ENCODE measurements at places on chromosomes 4 and X.

DNA sequence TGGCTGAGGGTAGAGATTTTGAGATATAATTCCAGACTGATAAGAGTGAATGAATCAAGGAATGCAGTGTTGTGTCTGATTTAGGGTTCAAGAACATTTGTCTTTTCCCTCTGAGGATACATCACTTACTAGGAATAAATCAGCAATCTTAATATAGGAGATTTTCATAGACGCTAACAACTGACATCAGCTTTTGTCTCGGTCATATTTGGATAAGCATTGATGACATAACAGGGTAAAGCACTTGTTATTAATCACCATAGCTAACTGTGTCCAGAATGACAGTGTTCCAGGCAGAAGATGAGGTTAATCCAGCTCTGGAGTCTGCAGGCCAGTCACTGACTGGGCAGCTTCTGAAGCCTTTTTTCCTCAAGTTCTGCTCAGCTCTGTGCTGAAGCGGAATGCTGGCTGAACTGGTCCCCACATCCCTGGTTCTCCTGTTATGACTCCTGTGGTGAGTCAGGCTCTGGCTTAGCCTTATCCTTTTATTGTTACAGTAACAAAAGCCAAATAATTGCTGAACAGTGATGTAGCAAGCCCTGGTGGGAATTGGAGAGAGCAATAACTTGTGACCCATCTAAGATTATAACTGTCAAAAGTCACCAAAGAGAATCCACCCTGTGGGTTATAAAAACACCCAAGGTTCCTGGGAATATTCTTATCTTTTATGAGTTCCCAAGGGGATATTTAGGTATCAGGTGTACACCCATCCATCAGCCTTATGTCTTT, 41.8 kb downstream of the FNIP2 start:
- DNase-seq, result no peak

GRCh38 chr4:141955696-141956095, 319.3 kb downstream of the IL15 start:
- no peak for DNase-seq

GRCh38 chr4:2819244-2820215, 24.1 kb upstream of the ADD1 start:
- DNase-seq, result no peak

DNA sequence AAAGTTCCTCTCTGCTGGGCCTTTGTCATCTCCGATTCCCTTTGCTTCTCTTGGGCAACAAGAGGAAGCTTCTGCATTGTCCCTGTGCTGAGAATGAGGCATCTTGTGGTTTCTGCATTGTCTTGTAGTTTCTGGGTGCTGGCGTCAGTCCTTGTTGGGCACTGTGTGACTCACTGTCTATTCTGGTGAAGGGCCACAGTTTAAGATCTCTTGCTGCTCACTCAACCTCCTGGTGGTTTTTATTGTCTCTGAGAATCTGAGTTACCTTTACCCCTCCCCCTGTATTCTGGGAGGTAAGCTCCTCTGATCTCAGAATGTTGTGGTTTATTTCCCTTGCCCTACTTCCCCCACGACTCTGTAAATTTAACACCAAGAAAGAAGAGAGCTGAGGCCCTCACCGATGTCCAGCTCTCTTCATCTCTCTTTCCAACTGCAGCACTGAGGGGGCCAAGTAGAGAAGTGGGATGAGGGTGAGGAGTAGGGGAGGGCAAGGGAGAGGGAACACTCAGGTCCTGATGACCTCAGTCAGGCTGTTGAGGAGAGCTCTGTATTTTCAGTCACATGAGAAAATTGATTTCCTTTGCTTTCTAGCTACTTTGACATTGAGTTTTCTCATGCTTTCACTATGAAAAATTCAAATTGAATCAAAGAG, 441.6 kb upstream of the PITX2 start:
- DNase-seq, result peak; percentile 45

GRCh38 chrX:56788717-56789122, 59.7 kb downstream of the NBDY start:
- DNase-seq, result no peak

- DNase-seq, result no peak
These were observed 1624.7 kb downstream of the ARAP2 start for GRCh38 chr4:34619531-34620162.

GRCh38 chr4:185637163-185637875, 102.0 kb upstream of the PDLIM3 start:
- no peak for DNase-seq

DNA sequence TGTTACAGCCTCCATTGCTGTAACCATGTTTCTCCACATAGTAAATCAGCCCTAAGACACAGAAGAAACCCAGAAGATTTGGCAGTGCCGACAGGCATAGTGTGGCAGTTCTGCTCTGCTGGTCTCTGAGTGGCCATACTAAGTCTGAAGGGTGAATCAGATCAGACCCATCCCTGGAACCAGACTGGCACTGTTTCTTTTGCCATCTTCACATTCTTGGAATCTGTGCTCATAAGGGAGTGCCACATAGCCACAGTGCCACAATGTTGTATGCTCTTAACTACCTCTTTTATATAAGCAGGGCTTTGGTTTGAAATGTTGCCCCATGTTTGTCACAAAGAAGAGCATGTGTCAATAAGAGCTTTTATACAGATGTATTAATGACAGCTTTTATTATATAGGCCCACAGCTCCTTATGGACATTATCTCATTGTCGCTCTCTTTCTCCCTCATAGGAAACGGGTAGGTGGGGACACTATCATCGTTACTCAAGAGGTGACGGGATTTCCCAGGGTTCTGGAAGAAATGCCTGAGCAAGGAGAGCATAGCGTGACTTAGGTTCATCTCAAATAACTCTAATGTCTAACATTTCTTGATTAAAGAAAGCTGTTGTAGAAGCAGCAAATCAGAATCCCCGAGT, 128.2 kb downstream of the CBR4 start:
- no peak for DNase-seq

GRCh38 chr4:66169341-66169740, 499.1 kb upstream of the EPHA5 start:
- no peak for DNase-seq

GRCh38 chr4:92270908-92271307, 32.9 kb upstream of the GRID2 start:
- DNase-seq, result no peak

DNA sequence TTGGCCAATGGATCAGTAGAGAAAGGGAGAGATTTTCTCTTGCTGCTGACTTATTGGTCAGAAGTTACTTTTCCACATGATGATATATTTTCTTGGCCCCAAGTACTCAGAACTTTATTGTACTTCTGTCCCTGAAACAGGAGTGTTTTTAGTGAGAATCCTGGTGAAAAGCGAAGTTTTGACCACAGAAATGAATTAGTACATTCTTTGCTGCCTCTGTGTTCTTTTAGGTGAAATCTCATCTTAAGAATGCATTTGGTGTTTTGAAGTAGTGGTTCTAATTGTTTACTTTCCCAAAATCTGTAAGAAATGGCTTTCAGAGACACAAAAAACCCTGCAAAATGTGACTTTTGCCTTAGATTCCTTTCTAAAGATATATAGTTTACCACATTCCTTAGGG, 240.4 kb downstream of the FRMPD4 start:
- no peak for DNase-seq

All from iPS DF 19.7 (cell line).